ENCODE measurements at places on chromosomes 16 and 17.

GRCh38 chr17:81090361-81091136, 55.6 kb downstream of the BAIAP2 start:
- DNase-seq: peak; percentile 39

DNA sequence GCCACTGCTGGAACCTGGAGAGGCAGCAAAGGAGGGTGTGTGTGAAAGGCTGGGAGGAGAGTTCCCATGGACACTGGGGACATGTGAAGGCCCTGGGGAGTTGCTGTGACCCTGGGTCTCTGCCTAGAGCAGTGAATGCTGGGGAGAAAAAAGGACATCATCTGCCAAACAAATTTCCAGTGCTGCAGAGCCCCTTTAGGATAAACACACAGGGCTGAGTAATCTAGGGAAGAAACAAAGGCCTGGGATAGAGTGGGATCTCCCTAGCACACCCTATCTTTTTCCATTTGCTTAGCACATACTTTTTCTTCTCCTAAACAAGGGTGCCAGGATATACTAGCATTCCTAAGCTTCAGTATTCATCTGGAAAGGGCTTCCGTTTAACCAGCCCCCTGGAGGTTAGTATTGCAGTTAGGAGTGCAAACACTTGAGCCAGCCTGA, 3.3 kb upstream of the HIGD1B start:
- no peak for DNase-seq

DNA sequence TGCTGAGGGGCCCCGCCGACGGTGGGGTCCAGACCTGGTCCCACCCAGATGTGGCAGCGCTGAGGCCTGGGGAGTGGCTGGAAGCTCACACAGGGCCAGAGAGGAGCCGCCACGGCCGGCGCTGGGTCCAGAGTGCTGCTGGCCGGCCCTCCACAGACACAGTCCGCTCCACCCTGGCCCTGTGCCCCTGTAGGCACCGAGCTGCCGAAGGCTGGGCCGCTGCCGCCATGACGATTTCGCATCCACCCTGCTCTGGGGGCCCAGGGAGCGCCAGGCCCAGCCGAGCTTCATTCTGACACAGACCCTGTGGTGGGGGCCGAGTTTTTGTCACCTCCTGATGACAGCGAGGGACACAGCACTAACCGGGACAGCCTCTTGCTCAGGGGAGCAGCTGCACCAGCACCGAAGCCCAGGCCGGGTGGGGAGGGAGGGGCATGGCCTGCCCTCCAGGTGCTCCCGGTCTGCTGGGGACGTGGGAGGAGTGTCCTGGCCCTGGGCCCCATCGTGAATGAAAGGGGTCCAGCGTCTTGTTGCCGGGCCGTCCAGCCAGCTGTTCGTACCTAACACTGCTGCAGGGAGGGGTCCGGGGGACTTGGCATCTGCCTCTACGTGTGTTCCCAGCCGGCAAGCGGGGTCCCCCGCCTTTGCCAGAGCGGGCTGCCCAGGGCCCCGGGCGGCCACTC, 27.1 kb upstream of the SSTR5 start:
- DNase-seq: no peak

DNA sequence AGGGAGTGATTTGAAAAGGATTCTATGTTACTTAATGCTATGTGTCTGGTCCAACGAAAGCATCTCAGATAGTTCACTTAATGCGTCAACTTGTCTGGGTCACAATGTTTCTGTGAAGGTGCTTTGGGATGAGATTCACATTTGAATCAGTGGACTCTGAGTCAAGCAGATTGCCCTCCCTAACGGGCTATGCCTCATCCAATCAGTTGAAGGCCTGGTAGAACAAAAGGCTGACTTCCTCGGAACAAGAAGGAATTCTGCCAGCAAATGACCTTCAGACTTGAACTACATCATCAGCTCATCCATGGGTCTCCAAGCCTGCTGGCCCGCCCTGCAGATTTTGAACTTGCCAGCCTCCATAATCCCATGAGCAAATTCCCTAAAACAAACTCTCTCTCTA, 15.2 kb downstream of the EMP2 start:
- no peak for DNase-seq

GRCh38 chr17:34673995-34674890, 94.9 kb downstream of the TMEM132E start:
- DNase-seq: no peak

DNA sequence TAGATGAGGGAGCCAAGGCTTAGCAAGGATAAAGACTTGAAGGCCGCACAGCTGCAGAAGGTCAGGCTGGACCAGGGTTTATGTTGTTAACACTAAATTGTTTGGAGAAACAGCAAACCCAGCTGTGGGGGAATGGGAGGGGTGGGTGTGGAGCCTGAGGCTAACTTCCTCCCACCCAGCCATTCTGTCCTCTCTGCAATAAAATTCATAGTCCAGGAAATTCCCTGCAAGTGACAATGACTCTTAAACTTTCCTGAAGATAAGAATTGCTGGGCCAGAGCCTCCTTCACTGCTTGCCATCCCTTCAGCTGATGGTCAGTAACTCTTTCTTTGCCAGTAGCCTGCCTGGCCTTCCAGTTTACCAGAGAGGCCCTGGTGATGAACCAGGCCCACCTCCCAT, 19.4 kb upstream of the ATP5MC1 start:
- DNase-seq: no peak
